Inflammatory macrophage treated with lipopolysaccharide for 1 hour (primary cell): ENCODE measurements at places on chromosomes 16 and 17.

DNA sequence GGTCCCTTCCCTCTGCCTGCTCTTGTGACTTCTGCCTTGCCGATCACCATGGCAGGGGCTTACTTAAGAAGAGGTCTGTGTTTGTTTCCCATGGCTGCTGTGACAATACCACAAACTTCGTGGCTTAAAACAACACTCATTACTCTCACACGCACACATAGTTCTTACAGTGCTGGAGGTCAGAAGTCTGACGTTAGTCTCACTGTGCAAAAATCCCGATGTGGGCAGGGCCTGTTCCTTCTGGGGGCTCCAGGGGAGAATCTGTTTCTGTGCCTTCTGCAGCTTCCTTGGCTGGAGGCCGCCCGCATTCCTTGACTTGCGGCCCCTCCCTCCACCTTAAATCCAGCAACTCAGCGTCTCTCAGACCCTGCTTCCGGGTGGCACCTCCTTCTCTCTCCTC, 249.2 kb upstream of the GSE1 start:
- DNase-seq, result no peak

DNA sequence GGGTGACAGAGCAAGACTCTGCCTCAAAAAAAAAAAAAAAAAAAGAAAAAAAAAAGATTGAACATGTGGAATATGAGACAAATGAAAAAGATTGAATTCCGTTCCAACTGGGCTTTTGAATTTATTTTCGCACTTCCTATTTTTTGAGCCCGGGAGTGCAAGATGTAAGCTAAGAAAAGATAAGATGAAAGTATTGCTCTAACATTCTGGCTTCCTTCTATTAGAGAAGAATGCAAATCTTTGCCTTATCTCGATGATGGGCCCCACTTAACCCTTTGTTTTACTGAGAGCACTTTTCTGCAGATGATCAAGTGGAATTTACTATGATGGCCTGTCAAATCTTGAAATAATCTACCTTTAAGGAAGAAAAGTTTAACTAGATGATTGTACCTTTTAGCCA, 96.3 kb downstream of the WWOX start:
- DNase-seq, result no peak

DNA sequence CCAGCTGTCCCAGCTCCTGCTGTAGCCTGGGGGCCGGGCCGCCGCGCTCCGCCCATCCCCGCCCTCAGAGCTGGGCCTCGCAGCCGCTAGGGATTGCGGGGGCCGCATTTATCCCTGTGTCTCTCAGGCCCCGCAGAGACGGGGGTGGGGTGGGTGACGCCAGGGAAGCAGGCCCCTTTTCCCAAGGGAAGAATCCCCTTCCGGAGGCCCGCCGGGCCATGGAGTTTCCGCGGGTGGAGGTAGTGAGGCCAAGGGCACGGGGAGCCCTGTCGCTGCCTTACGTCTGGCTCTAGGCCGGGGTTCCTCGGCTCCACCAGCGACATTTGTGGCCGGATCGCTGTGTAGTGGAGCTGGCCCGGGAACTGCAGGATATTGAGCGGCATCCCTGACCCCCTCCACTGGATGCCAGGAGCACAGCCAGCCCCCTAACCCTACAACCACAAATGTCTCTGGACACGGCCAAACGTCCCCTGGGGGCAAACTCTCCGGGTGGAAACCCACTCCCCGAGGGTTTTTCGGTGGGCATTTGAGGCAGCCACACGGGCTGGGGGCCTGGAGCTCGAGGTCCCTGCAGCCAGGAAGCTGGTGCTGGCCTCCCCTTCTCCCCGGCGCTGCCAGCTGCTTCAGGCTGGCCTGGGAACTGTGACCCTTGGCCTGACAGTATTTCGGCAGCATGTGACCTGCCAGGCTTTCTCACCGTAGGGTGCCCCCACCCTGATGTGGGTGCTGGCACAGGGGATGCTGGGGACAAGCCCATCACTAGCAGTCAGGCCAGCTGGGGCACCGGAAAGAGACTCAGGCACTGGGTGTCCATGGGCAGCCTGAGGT, 12.0 kb upstream of the CD300A start:
- peak; percentile 76 for DNase-seq

DNA sequence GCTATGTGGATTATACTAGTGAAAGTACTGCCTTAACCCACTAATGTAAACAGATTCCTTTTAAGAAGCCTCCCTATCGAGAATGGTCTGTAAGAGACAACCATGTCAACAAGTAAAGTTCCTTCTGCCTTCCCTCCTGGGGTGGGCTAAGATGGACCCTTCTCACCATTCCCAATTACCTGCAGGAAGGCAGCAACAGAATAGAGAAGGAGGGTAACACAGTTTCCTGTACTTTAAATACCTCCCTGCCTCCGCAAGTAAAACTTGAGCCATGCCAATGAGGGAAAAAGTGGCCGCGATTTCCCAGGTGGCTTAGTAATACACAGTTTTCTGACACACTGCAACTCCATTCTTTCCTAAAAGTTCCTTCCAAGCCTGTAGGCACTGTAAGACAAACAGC, 45.2 kb downstream of the TOX3 start:
- no peak for DNase-seq

DNA sequence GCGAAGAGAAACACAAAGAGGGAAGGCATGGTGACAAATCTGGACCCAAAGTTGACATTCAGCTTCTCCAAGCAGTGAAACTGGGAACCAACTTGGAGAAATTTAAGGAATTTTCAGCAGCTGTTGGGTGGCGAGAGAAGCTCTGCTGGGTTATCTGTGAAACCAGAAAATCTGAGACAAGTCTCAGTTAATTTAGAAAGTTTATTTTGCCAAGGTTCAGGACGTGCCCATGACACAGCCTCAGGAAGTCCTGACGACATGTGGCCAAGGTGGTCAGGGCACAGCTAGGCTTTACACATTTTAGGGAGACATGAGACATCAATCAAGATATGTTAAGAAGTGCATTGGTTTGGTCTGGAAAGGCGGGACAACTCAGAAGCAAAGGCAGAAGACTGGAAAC, 11.2 kb upstream of the CD300LF start:
- no peak for DNase-seq

DNA sequence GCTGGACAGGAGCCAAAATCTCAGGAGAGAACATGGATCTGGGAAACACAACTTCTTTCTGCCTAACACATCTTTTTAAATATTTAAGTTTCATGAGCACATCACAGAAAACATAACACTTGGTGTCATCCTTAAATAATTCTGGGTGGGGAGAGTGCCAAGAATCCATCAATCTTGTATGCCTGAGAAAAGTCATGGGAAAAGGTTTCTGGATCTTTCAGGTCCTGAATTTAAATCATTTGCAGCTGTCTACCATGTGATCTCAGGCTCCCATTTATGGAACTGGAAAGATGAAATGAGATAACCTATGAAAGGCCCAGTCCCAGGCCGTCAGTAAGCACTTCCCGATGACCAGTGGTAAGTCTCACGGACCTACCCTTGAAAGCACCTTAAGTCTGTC, 15.1 kb downstream of the CDH11 start:
- no peak for DNase-seq

GRCh38 chr17:1373707-1374237, 26.2 kb downstream of the YWHAE start:
- DNase-seq, result no peak

- DNase-seq, result no peak
These were observed 5.0 kb downstream of the PIK3R5 start for GRCh38 chr17:8960325-8961140.

- no peak for DNase-seq
These were observed 34.3 kb downstream of the VPS35L start for GRCh38 chr16:19589771-19590302.

GRCh38 chr17:44207743-44208142, 8.1 kb upstream of the ATXN7L3 start:
- no peak for DNase-seq

- peak; percentile 94 for DNase-seq
These were observed 46.7 kb downstream of the C17orf67 start for GRCh38 chr17:56786989-56787482.

- no peak for DNase-seq
These were observed 103.9 kb upstream of the SEC14L1 start for GRCh38 chr17:77036841-77037381.

GRCh38 chr16:19463468-19464315, 46.0 kb downstream of the TMC5 start:
- no peak for DNase-seq

DNA sequence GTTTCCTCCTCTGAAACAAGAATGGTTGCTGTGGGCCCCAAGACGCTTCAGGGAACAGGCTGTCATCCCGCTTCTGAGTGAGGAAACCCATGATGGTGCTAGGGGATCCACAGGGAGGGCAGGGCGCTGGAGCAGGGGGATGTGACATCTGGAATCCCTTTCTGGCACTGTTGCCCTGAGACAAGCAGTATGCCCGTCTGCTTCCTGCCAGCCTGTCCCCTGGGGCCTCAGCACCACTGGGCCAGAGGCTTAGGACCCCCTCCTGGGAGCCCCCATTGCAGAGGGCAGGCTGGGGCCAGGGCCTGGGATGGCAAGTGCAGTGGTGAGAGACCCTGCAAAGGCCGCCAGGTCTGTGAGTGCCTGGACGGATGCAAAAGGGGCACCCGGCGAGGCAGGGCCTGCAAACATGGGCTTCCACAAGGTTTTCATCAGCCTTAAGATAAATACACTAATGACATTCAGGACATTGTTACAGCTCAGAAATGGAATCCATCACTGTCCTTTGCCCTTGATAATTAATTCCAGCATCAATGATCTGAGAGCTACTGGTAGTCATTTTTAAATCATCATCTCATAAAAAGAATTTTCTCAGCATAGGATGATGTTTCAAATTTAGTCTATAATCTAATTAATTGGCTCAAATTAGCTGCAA, 51.6 kb downstream of the PRMT7 start:
- no peak for DNase-seq

DNA sequence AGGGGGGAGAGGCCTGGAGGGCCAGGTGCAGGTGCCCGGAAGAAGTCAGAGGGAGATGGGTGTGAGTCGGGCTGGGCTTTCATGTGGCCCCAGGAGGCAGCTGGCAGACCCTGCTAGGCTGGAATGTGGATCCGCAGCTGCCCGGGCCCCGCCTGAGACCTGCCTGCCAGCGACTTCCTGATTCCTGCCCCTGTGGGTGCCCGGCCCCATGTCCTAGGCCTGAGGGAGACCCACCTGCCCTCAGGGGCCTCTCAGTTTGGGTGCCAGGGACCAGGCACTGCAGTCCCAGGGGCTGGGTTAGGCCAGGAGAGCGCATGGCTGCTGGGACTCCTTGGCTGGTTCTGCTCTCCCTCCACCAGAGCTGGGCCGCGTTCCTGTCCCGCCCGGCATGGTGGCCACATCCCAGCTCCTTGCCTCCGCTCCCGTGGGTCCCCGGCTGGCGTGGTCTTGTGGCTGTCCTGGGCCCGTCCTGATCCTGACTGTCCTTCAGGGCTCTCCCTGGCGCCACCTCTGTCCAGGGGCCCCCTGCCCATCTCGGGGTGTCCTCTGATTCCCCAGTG, 22.1 kb upstream of the SPNS2 start:
- DNase-seq, result no peak

GRCh38 chr17:41510251-41511065, 5.0 kb upstream of the KRT13 start:
- no peak for DNase-seq

DNA sequence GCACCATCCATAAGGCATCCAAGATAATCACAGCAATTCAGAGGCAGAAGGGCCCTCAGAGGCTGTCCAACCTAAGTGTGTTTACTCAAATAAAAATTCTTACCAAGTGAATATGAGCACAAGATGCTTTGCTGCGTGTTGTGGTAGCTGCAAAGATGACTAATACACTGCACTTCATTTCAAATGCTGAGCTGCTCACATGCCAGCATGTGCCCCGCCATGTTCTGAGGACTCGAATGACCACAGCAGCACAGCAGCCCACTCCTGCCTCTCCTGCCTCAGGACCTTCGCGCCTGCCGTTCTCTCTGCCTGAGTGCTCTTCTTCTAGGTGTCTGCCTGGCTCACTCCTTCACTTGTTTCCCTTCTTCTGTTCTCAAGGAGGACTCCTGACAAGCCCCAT, 19.0 kb downstream of the PIK3R5 start:
- DNase-seq, result no peak

- peak; percentile 14 for DNase-seq
These were observed 31.2 kb downstream of the LYRM9 start for GRCh38 chr17:27862004-27862403.

- DNase-seq, result no peak
These were observed 215.4 kb downstream of the SOX9 start for GRCh38 chr17:72336026-72336803.

GRCh38 chr17:10638151-10638550, 19.0 kb downstream of the MYH3 start:
- no peak for DNase-seq

DNA sequence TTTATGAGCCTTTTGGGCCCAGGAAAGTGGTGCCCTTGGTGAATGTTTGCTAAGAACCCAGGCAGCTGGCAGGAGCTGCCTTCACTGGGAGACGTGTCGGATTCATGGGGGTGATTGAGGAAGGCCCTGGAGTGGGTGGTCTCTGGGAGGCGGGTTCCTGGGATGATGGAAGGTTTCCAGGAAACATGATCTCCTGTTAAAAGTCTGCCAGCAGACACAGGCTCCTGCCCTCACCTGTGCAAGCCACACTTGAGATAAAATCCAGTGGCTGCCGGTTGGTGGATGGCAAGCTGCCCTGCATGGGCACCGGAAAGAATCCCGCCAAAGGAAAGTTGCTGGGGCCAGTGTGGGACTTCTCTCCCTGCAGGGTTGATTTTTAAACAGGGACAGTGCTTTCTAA, 189.0 kb upstream of the CIBAR2 start:
- DNase-seq, result no peak

GRCh38 chr17:73710095-73710592, 65.9 kb upstream of the SDK2 start:
- peak; percentile 25 for DNase-seq

- no peak for DNase-seq
These were observed 10.1 kb downstream of the KRT33A start for GRCh38 chr17:41340494-41340893.

GRCh38 chr16:89175280-89176146, 4.0 kb downstream of the CDH15 start:
- DNase-seq, result no peak

DNA sequence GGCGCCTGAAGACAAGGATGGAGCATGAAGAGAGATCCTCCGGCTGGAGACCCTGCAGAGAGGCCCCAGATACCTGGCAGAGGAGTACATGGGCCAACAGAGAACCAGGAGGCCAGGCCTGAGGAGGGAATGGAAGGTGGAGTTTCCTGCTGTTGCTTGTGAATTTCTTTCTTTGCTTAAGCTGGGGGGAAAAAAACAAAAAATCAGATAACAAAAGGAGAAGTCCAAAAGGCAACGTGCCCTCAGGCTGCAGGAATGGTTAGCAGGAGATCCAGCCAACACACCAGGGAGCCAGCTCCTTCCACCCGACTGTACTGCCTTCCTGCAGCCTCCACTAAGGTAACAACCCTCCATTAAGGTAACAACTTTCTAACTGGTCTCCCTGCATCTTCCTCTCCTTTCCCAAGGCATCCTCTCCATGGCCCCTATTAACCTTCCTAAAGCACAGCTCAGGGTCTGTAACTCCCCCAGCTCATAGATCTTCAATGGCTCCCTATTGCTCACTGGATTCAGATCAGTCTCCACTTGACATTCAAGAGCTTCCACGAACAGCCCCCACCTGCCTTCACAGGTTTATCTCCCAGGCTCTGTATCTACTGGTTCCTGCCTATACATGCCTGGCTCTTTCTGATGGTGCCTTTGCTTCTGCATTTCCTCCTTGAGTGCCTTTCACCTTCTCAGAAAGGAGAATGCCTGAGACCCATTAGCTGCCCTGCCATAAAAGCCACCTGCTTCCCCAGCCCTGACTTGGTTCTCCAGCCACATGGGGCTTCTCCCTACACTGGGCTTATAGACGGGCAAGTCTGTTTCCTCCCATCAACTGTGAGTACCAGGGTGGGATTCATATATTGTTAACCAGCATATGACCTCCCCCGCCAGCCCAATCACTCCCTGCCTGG, 725 bp upstream of the ARL5C start:
- DNase-seq, result no peak

GRCh38 chr16:84513666-84514065, 9.2 kb upstream of the MEAK7 start:
- DNase-seq, result no peak

GRCh38 chr17:54269881-54270280, 447.2 kb downstream of the KIF2B start:
- DNase-seq, result no peak
